Stimulated activated CD4-positive, alpha-beta T cell treated with anti-CD3 and anti-CD28 coated beads, Interleukin-4, amount 100 ng/mL, for 4 hours (primary cell): ENCODE measurements at places on chromosomes 1 and 21.

GRCh38 chr1:212457740-212458338 lies 25.1 kb downstream of the NENF start:
- DNase-seq = peak; percentile 33

GRCh38 chr21:34908419-34909055 lies 140.6 kb downstream of the RUNX1 start:
- no peak for DNase-seq

DNA sequence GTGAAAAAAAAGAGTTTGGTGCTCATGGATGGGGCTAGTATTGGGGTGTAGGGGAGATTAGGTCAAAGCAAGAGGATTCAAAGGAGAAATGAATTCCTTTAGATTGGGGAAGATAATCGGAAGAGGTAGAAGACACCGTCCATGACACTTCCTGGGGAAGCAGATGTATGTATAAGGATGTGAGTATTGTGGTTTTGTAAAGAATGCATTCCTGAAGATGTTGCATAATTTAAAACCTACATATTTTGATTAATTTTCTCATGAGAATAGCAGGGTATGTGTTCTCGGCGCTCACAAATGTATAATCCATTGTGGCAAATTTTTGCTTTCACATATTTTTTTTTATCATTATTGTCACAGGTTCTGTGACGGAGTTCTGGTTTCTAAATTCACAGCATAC lies 5.5 kb upstream of the LGALS8 start:
- DNase-seq = no peak

GRCh38 chr1:227739636-227740035 lies 4.4 kb downstream of the SNAP47 start:
- no peak for DNase-seq

DNA sequence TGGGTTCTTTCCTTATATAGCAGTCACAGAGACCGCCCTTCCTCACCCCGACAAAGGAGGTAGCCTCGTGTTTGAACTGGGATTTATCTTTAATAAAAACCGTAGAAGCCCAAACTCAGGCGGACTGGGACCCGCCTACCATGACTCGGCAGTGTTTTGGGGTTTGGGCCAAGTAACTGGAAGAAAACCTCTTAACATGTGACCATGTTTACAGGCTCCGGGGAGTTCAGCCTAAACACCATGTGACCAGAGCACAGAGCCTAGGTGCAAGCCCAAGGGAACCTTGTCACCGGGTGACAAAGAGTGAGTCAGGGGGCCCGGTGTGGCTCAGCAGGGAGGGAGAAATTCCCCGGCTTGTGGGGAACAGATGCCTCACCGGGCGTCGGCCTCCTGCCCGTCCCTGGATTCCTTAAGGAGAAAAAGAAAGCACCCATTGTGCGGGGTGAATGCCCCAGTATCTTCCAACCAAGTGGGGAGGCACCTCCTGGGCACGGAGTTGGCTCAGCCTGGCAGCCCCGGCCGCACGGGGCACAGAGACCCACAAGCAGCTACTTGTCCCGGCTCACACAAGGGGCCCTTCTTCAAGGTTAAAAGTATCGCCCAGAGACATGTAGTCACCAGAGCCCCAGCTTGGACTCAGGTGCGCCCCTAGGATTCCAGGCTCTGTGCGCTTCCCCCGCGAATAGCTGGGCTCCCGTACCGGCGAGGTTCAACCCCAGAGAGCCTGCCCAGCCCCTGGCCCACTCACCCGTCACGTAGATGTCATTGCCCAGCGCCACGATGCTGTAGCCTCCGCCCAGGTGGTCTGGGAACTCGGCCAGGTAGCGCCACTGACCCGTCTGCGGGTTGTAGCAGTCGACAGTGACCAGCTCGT lies 1.4 kb downstream of the KLHL21 start:
- peak; percentile 70 for DNase-seq

- no peak for DNase-seq
Measured at GRCh38 chr1:198096390-198096789, 60.4 kb upstream of the NEK7 start.

DNA sequence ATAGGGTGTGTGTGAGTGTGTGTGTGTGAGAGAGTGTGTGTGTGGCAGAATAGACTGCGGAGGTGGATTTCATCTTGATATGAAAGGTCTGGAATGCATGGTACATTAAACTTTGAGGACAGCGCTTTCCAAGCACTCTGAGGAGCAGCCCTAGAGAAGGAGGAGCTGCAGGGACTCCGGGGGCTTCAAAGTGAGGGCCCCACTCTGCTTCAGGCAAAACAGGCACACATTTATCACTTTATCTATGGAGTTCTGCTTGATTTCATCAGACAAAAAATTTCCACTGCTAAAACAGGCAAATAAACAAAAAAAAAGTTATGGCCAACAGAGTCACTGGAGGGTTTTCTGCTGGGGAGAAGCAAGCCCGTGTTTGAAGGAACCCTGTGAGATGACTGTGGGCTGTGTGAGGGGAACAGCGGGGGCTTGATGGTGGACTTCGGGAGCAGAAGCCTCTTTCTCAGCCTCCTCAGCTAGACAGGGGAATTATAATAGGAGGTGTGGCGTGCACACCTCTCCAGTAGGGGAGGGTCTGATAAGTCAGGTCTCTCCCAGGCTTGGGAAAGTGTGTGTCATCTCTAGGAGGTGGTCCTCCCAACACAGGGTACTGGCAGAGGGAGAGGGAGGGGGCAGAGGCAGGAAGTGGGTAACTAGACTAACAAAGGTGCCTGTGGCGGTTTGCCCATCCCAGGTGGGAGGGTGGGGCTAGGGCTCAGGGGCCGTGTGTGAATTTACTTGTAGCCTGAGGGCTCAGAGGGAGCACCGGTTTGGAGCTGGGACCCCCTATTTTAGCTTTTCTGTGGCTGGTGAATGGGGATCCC lies 18.3 kb upstream of the HDAC1 start:
- peak; percentile 64 for DNase-seq

DNA sequence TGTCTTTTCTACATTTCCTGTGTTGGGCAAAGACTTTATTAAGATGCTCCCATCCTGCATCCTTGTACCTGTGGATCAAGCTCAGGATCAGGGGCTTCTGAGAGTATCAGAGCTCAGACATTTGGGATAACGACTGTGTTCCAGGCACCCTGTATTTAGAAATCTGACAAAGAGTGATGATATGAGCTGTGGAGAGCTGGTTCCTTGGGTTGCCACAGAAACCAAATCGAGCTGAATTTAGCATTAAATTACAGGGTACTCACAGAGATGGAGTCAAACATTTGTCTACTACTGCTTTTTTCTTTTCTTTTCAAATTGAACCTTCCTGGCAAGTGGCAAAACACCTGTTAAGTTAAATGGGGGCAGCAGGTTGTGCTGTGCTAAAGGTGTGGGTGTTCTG lies 110.6 kb downstream of the XCL2 start:
- no peak for DNase-seq

GRCh38 chr1:29305943-29306342 lies 69.6 kb downstream of the PTPRU start:
- no peak for DNase-seq

DNA sequence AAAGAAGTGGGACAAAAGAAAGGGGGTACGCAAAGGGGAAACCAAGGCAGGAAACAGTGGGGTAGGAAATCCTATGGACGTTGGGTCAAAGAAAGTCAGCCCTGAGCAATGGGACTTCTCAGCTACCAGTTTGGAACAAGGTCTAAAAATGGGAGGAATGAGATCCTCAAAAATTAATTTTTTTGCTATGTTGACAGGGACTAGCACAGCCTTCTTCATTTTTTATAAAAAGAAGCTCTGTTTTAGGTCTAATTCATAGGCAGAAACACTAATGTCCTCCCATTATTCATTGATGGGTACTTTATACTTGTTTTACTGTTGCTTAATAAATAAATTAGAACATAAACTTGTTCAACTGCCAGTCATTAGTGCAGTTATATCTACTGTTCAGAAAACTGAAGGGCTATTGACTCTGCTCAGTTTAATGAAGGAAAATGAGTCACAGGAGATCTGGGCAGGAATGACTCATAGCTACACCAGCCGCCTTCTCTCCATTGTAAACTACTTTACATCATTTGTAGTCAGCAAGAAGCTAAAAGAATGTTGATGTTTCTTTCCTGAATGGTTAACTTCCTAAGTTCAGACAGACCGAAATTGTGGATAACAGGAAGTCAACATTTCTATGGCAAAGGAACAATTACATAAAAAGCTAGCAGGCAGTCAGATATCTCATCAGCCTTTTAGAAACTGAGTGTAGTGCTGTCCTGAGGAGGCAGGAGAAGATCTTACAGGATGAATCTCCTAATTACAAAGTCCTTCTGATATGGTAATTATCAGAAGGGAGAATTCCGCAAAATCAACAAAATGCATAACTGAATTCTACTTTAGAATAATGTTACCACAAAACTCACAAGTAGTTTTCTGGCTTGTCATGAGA lies 356.4 kb upstream of the PKN2 start:
- no peak for DNase-seq

- no peak for DNase-seq
Measured at GRCh38 chr1:37633938-37634243, 801 bp downstream of the RSPO1 start.

DNA sequence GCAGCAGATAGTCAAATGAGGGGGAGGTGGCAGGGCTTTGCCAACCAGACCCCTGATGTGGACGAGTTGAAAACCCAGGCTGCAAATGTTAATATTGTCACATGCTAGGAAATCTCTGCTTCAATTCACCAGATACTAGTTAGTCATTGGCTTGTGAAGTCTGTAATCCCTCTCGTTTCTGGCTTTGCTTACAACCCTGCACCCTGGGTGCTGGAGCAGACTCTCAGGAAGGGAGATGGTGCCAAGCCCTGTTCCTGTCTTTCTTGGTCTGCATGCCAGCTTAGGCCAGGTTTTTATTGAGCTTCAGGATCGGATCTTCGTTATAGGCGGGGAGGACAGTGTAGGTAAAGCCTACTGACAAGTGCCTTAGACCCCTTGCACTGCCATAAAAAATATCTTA lies 53.3 kb downstream of the MDM4 start:
- no peak for DNase-seq

DNA sequence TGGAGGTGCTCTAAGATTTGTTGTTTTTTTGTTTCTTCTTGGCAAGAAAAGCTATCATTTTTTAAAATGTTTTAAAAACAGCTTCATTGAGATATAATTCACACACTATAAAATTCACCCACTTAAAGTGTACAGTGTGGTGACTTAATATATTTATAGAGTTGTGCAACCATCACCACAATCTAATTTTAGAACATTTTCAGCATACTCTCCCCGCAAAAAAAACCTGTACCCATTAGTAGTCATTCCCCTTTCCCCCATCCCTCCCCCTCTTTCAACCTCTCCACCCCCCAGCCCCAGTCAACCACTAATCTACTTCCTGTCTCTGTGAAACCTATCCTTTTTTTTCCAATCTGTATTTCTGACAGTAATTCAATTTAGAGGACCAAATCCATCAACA lies 30.6 kb downstream of the ZC3H11B start:
- DNase-seq = no peak

DNA sequence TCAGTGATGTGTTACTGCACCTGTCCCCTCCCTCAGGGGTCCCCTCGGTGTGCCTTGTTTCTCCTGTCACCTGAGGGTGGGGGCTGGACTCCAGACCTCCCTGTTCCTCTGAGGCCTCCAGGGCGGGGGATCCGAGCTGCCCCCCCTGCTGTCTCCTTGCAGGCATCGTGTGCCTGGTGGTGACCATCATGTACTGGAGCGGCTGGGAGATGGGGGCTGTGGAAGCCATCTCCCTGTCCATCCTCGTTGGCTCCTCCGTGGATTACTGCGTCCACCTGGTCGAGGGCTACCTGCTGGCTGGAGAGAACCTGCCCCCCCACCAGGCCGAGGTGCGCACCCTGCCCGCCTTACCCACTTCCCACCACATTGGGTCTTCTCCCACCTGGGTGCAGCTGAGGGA lies 56.4 kb downstream of the DISP3 start:
- DNase-seq = no peak

GRCh38 chr1:232038706-232039677 lies 412.4 kb downstream of the DISC1 start:
- DNase-seq = no peak

DNA sequence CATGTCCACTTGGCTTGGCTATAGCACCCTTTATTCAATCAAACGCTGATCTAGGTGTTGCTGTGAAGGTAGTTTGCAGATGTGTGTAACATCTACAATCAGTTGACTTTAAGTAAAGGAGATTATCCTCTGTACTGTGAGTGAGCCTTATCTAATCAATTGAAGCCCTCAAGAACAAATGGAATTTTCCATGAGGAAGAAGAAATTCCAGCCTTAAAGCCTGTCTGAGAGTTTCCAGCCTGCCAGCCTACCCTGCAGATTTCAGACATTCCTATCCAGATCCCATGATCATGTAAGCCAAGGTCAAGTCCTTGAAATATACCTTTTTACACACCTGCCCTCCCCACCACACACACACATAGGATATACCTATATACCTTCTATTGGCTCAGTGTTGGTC lies 696.7 kb downstream of the MRPL39 start:
- DNase-seq = no peak

- DNase-seq = no peak
Measured at GRCh38 chr1:16605532-16606505, 7.5 kb downstream of the NBPF1 start.

- DNase-seq = no peak
Measured at GRCh38 chr1:196193896-196194559, 414.2 kb downstream of the KCNT2 start.
